Glomerular endothelial cell (primary cell): ENCODE measurements at places on chromosomes 7 and 10. TPM values are rescaled to one million over a fixed set of nuclear protein-coding genes. Genes with fewer than 3 reads are reported as not detected.

GIMAP4 gene
- total RNA-seq = 83.5 and 97.6 TPM in 2 replicates

ANLN gene
- 29.7 and 43.2 TPM in 2 replicates for total RNA-seq

NXPH1 gene
- total RNA-seq = not detected in 2 replicates

DNA sequence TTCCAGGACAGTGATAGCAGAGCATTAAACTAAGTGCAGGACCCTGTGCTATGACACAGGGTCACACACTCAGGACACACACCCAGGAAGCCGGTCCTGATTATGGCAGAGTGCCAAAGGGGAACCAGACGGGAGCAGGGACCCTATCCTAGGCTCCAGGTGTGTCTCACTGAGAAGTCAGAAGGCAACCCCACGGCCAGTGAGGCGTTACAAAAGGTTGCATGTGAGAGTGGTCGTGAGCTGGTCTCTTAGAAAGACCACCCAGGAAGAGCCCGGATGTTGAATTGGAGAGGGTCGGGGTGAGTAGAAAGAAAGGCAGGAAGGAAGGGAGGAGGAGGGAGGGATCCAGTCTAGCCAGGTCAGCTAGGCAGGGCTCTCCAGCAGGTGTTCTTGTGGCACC, 31.0 kb downstream of the FRMPD2 start:
- no peak for DNase-seq

- DNase-seq = no peak
These were observed 23.4 kb downstream of the LOXL4 start for GRCh38 chr10:98244586-98244985.
